Stimulated activated CD8-positive, alpha-beta memory T cell treated with anti-CD3 and anti-CD28 coated beads, Interleukin-7, amount 100 ng/mL, for 4 hours (primary cell): ENCODE measurements at places on chromosomes 16 and 17.

DNA sequence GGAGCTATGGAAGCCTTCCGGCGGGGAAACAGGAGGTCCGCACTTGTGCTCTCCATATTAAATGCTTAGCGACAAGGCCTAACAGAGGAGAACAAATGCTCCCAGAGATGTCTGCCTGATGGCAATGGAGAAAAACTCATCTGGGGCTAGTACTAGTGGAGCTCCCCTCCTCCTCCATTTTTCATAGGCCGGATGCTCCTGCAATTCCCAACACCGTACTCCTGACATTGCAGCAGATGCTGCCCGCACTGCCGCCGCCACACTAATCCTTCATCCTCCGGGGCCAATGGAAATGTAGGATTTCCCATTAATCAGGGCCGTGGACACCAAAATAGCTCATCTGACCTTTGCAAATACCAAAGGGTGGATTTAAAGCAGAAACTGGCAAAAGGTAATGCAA lies 27.5 kb downstream of the TOM1L2 start:
- no peak for DNase-seq

DNA sequence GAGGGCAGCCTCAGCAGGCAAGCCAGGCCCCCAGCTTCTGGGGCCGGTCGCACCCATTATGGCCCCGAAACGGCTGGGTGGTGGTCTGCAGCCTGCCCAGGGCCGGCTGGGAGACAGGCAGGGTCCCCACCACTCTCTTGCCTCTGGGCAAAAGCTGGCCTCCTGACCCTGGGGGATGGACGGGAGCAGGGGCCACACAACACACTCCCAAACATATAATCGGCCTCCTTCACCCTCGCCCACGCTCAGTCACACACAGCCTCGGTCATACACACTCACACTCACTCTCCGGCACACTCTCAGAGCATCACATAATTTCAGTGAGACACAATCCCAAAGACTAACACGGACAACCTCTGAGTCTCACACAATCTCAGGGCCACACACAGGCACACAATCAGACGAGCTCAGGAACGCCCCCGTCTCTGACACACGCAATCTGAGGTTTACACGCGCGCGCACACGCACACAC lies 589 bp downstream of the PEMT start:
- no peak for DNase-seq

DNA sequence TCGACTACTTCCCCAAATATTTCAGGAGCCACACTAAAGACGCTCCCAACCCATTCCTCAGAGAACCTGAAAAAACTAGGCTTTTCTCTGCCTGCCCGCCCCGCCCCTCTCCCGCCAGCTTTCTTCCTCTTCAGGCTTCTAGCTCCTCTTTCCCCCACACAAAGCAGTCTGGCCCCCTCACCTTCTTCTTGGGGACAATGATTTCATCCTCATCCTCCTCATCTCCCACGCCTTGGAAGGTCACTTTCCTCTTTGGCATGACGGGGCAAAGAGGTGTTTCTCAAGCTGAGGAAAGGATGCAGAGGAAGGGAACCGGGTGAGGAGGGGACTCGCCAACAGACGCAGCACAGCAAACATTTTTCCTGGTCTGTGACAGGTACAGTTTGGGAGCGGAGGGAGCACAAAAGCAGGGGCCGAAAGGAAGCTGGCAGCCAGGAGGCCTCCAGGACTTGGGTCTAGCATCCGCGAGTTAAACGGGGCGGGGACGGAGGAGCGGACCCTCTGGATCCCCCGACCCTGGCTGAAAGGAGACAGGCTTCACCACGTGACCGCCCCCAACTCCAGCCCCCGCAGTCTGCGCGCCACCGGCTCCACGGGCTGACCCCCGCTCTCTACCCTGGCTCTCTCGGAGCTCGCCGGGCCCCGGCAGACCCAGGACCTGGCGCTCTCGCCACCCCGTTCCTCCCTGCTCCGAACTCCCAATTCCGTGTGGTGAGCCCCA lies 525 bp downstream of the CD2BP2 start:
- DNase-seq, result no peak

DNA sequence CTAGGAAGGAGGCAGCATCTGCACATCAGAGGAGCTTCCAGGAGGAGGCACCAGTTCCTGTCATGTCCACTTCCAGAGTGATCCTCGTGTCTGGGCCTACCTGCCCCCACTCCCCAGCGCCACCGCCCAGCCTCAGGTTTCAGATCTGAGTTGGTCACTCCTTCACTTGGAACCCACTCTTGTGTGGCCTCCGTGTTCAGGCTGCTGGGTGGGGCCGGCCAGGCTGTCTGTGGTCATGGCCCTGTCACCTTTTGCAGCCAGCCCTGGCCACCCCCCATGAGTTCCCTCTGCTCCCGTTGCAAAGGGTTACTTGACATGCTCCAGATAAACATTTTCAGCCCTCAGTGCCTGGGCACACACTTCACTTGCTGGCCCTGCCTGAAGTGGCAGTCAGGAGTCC lies 26.6 kb upstream of the SPPL2C start:
- no peak for DNase-seq

GRCh38 chr17:17700251-17700969 lies 19.2 kb downstream of the RAI1 start:
- no peak for DNase-seq

DNA sequence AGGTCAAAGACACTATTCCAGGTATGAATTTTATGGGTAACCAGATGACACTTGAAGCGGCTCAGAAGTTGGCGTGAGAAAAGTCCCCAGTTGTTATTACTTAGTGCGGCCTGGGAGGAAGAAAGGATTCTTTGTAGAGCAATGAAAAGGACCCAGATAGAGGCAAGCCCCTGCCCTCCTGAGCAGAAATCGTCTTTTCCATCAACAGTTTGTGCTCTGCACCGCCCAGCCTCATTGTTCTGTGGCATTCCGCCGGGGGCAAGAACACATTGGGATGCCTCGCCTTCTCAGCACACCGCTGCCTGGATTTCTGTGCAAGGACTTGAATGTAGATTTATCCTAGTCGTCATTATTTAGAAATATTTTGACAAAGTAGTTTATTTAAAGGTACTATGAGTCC lies 32.7 kb upstream of the CRHR1 start:
- no peak for DNase-seq

DNA sequence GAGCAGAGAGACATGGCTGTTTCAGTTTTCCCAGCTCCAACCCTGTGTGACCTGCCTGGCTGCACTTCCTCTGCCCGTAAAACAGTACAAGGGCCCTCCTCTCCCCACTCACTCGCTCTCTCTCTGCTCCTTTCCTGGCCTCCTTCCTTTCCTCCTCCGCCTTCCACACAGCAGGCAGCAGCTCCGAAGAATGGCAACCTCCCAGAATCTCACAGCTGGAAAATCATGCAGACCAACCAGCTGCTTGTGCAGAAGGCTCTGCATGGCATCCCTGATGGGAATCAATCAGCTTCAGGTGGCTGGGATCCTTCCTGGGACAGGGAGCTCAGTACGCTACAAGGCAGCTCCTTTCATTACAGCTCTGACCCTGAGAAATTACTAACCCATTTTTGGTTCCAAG lies 27.4 kb downstream of the TMEM132E start:
- DNase-seq, result no peak

DNA sequence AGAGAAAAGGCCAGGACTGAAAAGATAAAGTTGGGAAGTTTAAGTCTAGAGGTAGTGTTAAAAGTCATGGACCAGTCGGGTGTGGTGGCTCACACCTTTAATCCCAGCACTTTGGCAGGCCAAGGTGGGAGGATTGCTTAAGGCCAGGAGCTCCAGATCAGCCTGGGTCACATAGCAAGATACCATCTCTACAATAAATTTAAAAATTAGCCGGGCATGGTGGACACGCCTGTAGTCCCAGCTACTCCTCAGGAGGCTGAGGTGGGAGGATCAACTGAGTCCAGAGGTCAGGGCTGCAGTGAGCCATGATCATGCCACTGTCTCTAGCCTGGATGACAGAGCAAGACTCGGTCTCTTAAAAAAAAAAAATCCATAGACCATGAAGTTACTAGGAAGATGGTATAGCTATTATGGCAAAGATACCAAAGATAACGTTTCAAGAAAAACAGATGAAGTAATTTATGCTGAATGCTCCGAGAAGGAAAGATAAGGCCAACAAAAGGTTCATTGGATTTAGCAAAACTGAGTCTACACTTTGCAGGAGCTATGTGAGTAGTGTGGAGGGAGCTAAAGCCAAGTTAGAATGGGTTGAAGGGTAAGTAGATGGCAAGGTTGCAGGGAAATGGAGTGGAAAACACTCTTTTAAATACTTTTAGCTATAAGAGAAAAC lies 11.7 kb downstream of the TRIM37 start:
- DNase-seq, result no peak

DNA sequence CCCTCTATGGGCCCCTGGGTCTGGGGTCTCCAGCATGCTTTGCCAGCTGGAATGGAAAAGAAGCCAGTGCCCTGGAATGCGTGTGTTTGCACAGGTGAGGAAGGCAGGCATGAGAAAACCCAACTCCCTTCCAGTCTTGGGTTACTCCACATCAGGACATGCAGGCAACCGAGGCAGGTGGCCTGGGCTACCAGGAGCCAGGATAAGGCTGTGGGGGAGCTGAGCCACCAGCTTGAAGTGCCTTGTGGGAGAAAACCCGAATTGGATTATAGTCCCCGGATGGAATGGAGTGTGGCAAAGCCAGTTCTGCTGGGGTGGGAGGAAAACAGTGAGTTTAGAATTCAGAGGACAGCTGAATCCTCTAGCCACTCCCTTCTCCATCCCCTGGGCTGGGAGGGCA lies 7.2 kb downstream of the SRCIN1 start:
- DNase-seq, result no peak

GRCh38 chr16:10256784-10257641 lies 74.8 kb upstream of the GRIN2A start:
- DNase-seq, result peak; percentile 12

GRCh38 chr16:14101415-14101814 lies 30.3 kb downstream of the MRTFB start:
- no peak for DNase-seq

GRCh38 chr17:29368926-29369325 lies 21.2 kb upstream of the TAOK1 start:
- DNase-seq, result no peak

DNA sequence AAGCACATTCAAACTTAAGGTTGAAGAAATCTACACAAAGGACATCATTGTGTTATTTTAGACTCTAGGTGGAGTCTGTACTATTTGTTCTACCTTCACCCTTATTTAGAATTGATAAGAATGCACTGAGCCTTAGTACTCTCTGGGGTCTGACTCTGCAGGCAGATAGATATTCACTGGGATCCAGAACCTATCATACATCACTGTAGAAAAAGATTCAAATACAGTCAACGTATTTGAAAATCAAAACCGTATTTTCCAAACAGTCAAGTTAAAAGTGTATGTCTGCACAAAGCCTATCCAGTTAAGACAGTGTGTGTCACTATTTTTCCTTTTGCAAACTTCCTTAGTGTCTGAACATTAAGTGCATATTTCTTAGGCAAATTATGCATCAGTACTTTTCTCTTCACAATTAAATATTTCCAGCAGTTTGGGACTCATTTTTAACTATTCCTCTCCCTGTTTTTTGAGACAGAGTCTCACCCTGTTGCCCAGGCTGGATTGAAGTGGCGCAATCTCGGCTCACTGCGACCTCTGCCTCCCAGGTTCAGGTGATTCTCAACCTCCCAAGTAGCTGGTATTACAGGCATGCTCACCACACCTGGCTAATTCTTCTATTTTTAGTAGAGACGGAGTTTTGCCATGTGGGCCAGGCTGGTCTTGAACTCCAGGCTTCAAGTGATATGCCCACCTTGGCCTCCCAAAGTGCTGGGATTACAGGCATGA lies 22.3 kb downstream of the MOSMO start:
- DNase-seq, result no peak

DNA sequence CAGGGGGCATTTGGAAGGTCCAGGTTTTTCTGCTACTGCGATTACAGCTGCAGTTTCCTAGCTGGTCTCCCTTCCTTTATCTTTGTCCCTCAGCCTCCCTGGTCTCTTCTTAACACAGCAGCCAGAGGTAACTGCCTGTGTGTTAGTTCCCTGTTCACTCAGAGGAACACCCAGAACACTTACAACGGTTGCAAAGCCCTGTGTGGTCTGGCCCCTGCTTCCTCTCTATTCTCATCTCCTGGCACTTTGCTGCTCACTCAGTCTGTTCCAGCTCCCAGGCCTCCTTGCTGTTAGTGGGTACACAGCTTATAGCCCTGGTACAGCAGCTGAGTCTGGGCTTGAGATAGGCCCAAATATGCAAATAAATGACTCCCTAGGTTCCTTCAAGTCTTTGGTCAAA lies 16.4 kb downstream of the NTN1 start:
- DNase-seq, result no peak

GRCh38 chr17:77076124-77076830 lies 64.5 kb upstream of the SEC14L1 start:
- DNase-seq, result no peak

- DNase-seq, result no peak
These were observed 89.1 kb downstream of the BCAS3 start for GRCh38 chr17:60766778-60767190.

DNA sequence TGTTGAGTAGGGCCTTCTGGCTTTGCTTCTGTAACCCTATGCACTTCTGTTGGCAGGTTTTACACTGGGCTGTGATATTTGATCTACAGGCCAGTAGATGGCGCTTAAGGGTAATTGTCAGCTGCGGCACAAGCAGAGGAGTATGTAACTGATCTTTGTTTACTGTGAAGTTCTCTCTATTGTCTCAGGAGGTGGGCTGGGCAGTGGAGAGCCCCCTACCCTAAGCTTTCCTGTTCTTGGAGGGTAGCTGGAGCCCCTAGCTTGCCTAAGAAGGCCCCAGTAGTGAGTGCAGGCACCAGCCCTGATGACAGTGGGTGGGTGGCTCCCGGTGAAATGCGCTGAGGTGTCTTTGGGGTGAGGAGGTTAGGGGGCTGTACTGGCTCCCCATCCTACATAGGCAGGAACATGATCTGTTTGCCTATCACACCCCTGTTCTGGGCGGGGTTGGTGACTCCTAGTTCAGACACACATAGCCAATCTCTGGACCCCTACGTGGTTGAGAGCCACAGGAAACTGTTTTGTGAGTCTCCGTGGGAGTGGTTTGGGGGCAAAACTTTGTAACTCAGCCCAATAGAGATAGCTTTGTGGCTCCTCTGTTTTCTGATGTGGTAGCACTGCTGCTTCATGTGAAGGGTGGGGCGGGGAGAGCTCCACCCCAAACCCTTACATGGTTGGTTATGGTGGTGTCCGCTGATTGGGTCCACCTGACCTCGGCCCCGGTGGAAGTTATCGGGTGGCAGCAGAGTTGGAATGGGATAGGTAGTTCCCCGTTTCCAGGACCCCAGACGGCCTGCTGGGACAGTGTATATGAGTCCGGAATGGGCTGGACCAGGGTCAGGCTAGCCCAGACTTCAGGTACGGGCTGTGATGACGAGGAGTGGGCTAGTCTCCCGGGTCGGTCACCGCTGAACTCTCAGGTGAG lies 60.4 kb downstream of the SLFN11 start:
- DNase-seq, result peak; percentile 76

DNA sequence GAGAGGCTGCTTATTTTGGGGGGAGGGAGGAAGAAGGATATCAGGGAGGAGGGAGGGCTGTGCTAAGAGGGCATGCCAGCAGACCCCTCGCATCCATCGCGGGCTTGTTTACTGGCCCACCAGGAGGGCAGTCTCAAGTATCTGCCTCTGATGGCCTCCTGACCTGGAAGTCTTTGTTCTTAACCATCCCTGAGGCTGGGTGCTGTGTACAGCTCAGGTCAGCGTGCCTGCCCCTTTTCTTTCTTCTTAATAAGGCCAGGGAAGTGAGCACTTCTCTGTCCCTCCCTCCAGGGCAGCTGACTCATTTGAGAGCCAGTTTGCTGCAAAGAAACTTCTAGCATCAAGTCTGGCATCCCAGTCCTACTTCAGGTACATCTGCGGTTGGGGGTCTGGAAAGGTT lies 157.0 kb downstream of the CCDC182 start:
- DNase-seq, result no peak
